NCI-H187 (cell line): ENCODE measurements at places on chromosomes 2 and 18.

DNA sequence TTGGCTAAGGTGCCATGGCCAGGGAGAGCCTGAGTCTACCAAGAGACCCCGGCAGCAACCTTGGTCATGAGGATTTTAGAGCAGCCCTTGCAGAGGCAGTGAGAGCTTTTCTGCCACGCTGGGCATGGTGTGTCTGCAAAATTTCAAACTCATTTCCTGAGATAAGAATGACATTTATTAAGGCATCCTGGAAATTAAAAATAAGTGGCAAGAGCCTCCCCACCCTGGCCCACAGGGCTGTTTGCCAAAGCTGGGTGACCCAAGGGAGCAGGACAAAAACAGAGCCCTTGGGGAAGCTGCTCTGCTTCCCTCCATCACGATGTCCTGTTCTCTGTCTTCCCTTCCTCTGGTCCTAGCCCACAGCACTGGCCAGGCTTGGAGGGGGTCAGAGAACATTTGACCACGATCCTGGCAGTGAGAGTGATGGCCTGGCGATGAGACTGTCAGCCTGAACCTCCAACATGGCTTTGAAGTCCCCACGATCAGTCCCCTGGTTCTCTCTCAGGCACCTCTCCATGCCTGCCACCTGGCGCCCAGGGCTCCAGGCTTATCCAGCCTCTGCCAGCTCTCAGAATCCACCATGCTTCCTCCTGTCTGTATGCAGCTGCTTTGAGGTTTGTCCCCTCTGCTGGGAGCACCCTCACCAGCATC is 68.9 kb upstream of the RMDN2 start:
- DNase-seq = no peak

- no peak for DNase-seq
Measured at GRCh38 chr18:49531678-49532153, 30.1 kb upstream of the LIPG start.

GRCh38 chr2:167487728-167488127 is 599.4 kb downstream of the XIRP2 start:
- DNase-seq = no peak

- DNase-seq = no peak
Measured at GRCh38 chr2:178211943-178212342, 17.6 kb downstream of the OSBPL6 start.

GRCh38 chr2:42878581-42878980 is 86.2 kb upstream of the HAAO start:
- no peak for DNase-seq

GRCh38 chr18:40035966-40036365 is 1919.1 kb upstream of the PIK3C3 start:
- DNase-seq = no peak

DNA sequence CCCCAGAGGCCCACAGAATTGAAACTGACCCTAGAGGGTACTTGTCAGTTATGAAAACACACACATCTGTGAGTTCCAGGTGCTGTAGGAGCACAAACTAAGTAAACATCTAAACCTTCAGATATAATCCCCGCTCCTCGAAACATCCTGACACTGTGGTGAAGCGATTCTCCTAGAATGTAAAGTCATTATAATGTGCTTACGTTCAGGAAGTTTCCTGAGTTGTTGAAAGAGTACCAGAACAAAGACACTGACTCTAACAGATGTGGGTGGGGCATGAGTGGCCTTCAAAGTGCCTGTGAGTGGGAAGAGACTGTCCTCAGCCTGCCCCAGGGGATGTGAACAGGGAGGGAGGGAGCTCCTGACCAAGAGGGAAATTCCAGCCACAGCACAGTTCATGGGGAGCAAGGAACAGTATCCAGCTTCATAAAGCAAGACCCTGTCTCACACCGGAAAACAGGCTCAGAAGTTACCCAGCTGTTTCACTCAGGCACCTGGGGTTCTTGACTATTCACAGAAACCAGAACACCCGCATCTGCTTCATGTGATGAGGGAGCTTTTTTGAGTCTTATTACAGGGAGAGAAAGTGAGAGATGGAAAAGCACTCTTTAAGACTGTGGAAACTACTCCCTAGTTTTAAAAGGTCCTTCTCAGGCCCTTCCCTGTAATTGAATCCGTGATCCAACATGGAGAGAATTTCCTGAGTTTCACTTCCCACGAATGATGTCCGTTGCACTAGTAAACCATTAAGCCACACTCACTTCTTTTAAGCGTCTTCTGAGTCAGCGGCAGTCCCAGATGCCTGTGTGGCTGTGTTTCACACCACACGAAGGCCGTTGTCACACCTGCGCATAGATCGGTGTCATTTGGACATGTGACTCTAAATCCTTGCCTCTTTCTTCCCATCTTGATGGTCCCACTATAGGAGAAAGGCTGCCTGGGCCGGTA is 88.6 kb upstream of the EML6 start:
- peak; percentile 64 for DNase-seq

DNA sequence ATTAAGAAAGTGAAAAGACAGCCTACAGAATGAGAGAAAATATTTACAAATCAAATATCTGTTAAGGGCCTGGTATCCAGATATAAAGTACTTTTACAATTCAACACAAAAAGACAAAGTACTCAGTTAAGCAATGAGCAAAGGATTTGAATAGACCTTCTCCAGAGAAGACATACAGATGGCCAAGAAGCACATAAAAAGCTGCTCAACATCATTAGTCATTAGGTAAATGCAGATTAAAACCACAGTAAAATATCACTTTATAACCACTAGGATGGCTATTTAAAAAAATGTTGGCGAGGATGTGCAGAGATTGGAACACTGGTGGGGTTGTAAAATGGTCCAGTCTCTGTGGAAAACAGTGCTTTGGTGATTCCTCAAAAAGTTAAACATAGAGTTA is 38.9 kb downstream of the RAB31 start:
- DNase-seq = no peak

GRCh38 chr2:75545922-75546321 is 14.8 kb downstream of the EVA1A start:
- no peak for DNase-seq

DNA sequence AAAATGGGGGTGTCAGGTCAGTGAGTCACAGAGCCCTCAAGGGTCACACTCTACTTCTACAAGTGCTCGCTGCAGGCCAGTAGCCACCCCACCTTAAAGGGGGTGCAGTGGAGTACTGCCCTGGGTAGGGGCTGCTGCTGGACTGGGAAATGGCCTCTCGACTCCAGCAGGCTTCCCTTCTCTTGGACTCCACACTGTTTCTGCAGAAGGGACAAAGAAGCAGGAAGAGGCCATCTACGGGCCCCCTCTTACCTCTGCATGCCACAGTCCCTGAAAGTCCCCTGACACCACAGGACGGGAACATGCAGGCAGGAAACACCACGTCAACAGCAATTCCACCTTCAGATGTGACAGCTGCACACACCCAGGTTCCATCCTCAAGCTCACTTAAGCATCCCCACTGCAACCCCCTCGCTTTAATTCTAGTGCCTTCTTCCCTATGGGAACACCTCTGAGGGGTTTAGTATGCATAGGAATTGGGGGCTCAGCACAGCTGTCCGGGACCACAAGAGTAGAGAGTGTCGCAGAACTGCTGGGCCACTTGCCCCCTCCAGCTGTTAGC is 22.3 kb downstream of the SNED1 start:
- DNase-seq = no peak

DNA sequence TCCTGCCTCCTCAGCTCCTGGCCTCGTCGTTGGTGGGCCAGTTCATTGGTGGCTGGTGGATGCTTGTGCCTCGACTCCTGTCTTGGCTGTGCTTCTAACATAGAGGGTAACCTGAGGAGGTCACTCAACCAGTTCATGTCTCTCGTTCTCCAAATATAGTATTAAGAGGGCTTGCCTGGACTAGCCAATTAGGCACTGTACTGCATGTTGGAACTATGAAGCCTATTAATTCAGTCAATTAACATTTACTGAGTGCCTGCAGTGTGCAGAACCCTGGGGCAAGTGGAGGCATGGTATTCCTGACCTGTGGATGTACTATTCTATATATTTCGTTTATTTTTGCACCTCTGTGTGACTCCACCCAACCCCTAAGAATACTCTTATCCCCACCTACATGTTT is 89.9 kb upstream of the PELI1 start:
- no peak for DNase-seq

GRCh38 chr2:178782236-178782635 is 25.0 kb downstream of the TTN start:
- no peak for DNase-seq

DNA sequence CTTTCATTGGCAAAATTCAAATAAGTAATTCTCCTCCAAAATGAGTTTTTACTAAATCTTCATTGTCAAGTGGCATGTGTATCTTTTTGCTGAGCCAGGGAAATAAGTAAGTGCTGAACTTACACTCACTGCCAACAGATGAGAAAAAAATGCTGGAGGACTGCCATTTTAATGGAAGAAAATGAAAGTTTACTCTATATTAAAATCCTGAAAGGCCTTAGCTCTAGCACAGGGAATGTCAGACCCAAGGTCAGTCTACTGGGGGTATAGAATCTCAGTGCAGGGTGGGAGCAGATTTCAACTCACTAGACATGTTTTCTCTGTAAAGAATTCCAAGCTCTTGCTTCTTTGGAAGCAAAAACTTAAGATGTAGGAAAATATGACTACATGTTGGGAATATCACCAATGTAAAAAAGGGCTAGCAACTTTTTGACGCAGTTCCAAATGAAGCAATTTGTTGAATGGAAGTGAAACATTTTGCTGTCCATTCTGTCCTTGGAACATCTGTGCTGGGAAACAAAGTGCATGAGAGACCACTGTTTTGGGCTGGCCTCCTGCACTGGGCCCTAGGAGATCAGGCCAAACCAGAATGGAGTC is 127.0 kb downstream of the ST6GAL2 start:
- no peak for DNase-seq

DNA sequence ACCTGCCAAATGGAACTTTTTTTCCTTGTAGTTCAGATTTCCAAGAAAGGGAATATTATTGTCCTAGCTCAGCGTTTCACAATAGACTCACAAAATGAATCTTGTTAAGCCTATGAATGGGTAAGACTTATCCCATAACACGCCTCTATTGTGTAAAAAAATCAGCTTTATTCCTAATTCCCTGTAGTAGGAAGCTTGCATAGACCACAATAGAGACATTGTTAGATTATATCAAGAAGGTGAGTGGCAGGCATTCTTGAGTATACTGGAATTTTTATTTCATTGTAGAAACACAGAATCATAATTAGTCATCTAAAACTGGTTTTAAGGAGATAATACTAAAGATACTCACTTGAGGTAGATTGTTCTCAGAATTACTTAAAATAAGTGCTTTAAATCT is 46.5 kb upstream of the SLC30A6 start:
- DNase-seq = no peak

DNA sequence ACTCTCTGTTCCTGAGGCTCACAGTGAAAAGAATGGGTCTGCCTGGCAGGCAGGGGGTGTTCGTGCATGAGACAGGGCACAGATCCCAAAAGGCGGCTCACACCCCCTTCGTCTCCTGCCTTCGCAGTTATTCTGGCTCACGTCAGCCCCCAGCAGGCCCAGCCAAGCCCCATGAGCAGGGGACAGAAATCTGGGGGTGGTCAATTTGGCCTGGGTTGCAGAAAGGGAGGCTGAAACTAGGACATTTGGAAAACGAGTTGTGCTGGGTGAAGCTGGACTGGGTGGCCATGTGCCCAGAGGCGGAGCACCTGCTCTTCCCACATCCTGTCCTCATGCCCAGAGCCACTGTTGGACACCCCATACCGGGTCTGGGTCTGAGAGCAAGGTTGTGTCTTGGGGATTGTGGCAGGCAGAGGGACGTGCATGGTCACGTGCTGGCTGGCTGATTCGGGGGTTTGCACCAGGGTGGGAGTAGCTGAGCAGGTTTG is 99.0 kb upstream of the MCFD2 start:
- DNase-seq = no peak

- DNase-seq = no peak
Measured at GRCh38 chr18:9068346-9068745, 34.2 kb upstream of the NDUFV2 start.

- no peak for DNase-seq
Measured at GRCh38 chr2:12286347-12286746, 430.4 kb upstream of the TRIB2 start.

- DNase-seq = no peak
Measured at GRCh38 chr2:222483513-222484039, 59.2 kb downstream of the SGPP2 start.

- DNase-seq = no peak
Measured at GRCh38 chr2:130241041-130241707, 42.9 kb upstream of the TUBA3E start.

- no peak for DNase-seq
Measured at GRCh38 chr18:25651553-25651952, 299.6 kb upstream of the ZNF521 start.

- DNase-seq = peak; percentile 63
Measured at GRCh38 chr2:40101131-40101575, 322.1 kb upstream of the THUMPD2 start.

GRCh38 chr2:9675415-9676351 is 44.9 kb upstream of the YWHAQ start:
- DNase-seq = no peak

GRCh38 chr2:96856776-96857666 is 795 bp downstream of the ANKRD39 start:
- peak; percentile 16 for DNase-seq

DNA sequence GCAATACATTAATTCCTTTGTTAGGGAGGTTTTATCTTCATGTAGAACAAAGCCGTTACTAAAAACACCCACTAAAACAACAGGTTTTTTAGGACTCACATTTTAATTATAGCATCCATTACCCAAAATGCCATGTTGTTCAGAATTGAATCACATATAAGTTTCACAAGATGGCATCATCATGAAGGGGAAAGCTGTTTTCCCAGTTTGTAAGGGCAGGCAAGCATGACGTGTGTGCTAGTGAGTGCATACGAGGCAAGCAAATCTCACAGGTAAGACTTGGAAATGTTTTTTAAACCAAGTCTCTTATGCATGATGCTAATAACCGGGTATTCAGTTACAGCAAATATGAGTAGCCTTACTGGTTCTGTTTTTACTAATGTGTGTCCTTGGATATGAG is 111.8 kb upstream of the NFATC1 start:
- no peak for DNase-seq

- no peak for DNase-seq
Measured at GRCh38 chr2:34031097-34031496, 432.0 kb upstream of the FAM98A start.

- DNase-seq = no peak
Measured at GRCh38 chr18:59902993-59903610, 3.3 kb downstream of the PMAIP1 start.

GRCh38 chr2:68710756-68711155 is 23.9 kb upstream of the ARHGAP25 start:
- DNase-seq = no peak

DNA sequence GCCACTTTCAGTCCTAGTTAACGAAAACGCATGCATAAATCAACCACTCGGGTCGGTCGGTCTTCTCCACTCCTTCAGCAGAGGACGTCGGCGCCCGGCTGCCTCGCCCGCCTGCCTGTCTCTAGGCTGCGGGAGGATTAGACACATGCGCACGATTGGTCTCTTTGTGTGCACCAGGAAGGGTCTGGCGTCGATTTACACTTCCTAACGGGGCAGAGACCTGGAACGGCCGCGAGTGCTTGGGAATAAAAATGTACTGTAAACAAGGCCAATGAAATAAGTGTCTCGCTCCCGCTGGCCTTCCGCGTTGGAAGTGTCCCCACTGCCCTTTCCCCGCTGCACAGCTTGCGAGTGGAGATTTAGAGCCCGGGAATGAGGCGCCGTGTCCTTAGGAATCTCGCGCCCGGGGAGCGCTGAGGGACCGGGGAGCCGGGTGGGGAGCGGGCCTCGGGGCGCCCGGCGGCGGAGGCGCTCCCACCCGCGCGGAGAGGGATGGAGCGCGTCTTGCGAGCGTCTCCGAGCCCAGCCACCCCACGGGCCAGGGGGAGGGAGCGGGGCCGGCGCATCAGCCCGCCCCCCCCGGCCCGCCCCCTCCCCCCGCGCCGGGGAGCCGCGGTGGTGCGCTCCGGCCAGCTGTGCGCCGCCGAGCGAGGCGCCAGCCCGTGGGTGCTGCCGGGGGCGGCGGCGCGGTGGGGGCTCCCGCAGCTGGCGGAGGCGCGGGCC is at the start of gene DOK6:
Gene DOK6 (plus strand): TSS at position 636 of the 723 bp plus-strand sequence.
- peak; percentile 63 for DNase-seq
